ENCODE measurements at places on chromosomes 11 and 22.

DNA sequence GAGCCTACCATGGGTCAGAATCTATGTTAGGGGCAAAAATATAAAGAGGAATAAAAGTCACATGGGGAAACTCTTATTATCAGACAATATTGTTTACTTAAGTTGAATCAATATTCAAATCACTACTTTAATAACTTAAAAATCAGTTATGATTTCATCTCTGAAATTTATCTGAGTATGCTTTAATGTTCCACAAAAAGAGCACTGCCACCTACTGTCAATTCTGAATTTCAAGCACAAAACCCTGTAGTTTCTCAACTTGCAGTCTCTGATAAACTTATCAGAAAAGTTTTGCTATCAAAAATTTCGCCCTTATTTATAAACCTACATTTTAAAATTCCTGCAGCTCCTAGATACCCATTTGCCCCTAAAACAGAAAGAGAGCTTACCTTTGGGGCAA is 47.3 kb downstream of the RDX start:
- DNase-seq = no peak

- no peak for DNase-seq
These were observed 7.8 kb upstream of the ACR start for GRCh38 chr22:50730013-50730891.

DNA sequence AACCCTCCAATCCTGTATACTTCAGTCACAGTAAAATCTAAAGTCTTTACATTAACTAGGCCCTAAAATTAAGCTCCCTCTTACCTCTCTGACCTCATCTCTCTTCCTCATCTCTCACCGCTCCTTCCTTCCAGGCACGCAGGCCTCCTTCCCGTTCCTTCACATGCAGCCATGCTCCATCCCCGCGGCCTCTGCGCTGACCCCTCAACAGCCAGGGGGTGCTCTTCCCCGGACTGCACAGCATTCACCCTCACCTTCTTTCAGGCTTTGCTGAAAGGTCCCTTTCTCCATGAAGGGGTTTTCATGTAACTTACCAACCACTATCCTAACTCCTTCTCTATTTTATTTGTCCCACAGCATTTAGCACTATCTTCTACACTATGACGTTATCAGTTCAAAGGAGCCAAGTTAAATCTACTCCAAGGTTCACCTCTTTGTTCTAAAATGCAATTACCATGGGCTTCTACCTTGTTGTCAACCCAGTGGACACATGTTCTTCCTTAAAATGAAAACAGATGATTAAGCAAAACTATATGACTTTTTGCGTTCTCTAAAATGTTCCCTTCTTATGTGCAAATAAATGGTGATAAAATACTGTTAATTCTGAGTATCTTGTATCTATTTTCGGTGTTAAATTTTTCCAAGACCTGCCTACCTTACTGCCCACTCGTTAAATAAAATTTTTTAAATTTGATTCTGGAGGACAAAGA is 57.8 kb upstream of the APOA1 start:
- peak; percentile 64 for DNase-seq

- no peak for DNase-seq
These were observed 12.9 kb upstream of the ARFGAP3 start for GRCh38 chr22:42869888-42870480.

DNA sequence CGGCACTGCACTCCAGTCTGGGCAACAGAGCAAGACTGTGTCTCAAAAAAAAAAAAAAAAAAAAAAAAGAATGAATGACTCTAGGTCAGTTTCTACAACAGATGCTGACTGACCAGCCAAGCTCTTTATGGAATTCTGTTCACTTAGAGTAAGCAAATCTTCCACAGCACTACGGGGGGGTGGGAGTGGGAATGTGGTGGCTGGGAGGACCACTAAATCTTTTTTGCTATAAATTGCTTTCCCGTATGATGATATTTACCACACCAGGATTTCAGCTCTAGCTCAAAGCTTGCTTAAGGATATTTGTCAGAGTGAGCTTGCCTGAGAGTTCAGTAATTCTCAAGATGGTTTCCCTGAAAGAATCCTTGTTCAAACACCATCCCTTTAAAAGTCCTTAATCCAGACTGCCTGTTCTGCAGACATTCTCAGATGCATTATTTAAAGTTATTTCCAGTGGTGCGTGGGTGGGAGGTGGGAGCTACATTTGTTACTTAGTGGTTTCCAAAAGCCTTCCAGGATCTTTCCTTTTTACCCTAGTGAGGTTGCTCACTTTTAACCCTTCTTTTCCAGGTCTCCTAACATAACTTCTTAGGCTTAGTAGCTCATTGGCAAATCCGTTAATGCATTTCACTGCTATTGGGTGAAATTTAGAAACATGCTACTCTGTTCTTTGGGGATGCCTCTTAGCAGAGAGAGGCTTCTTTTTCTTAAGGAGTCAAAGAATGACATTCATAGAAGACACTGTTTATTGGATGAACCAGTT is 65.9 kb downstream of the UBASH3B start:
- no peak for DNase-seq

- DNase-seq = no peak
These were observed 14.1 kb upstream of the GLYAT start for GRCh38 chr11:58745705-58746364.

DNA sequence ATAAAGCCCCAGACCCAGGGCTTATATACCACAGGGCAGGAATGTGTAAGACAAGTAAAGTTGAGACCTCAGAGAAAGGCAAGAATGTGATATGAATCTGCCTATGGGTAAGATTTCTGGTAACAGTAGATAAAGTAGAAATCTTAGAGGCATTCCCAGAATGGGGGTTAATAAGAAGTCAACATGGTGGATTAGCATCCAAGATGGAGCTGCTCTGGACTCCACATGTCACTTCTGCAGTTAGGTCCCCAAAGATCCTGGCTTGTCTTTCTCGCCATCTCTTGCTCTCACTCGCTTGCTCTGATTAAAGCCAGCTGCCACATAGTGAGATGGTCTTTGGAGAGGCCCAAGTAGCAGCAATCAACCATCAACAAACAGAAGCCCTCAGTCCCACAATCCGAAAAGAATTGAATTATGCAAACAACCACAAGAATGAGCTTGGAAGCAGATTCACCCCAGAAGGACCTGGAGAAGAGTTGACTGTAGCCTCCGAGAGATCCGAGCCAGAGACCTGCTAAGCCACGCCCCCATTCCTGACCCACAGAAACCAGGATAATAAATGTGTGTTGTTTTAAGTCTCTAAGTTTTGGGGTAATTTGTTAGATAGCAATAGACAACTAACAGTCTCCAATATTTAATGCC is 5.4 kb upstream of the C11orf86 start:
- no peak for DNase-seq
